ENCODE measurements at places on chromosomes 4 and X.

DNA sequence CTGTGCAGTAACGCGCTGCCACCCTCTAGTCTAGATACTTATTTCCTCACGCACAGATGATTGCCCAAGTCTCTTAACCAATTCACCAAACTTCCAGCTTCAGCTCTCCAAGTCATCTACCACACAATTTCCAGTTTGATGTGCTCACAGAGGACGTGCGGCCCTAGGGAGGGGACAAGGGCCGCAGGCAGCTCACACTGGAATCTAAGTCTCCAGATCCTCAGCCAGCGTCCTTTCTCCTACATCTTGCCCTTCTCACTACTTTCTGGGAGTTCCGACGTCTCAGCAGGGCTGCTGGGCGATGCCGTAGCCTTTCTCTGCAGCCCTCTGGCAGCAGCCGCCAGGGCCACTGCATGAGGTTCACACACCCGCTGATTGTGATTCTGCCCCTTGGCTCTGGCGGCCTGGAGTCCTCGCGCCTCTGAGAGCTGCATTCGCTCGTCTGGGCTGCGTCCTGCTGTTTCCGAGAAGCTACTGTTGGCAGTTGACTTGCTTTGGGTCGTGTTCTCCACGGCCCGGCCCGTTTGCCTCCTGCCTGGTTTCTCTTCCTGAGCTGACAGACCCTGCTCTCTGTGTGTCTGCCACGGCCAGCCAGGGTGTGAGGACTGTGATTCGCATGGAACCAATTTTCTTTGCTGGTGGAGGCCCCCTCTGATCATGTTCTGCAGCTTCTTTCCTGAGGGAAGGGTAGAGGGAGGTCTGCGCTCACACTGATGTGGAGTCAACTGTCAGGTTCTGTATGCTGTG is 14.1 kb upstream of the TMEM131L start:
- DNase-seq = no peak

DNA sequence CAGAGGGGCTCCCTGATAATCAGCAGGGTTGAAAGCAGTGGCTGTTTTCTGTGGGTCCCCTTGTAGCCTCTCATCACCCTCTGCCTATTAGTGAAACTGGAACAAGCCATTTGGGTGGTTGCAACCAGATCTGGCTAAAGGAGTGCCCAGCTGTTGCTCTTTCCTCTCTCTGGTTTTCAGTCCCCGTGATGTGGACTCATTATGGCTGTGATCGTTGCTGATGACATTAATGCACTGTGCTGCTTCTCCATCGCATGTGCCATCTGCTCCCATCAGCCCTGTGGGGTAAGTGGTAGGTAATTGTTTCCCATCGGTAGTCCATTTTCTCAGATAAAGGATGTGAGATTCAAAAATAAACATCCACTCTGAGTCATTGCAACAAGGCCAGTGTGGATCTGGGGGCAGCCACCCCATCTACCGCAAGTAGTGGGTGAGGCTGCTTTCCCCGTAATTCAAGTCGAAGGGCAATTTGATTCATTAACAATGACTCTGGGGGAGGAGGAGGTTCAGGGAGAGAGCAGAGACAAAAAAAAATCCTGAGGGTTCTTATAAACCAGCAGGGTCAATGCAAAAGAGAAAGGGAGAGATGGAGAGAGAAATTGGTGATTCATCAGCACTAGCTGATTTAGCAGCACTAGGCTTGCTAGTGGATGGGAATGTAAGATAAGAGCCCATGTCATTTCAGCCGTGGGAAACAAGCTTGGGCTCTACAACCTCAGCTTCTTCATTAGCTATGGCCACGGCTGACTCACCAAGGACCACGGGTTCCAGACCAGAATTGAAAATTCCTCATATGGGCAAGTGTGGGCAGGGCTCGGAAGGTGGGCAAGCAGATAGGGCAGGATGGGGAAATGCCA is 357.8 kb downstream of the MID1IP1 start:
- peak; percentile 48 for DNase-seq

GRCh38 chr4:137390707-137391106 is 141.6 kb downstream of the PCDH18 start:
- DNase-seq = no peak

DNA sequence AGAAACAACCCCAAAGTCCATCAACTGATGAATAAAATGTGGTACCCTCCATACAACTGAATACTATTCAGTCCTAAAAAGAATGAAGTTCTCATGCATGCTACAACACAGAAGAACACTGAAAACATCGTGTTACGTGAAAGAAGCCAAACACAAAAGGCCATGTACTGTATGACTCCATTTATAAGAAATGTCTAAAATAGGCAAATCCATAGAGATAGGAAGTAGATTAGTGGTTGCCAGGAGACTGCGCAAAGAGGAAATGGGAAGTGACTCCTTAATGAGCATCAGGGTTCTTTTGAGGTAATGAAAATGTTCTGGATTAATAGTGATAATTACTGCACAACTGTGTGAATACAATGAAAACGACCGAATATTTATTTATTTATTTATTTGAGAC is 23.4 kb downstream of the FBXW7 start:
- DNase-seq = no peak
